NT2/D1 (cell line): ENCODE measurements at places on chromosomes 16 and 17.

DNA sequence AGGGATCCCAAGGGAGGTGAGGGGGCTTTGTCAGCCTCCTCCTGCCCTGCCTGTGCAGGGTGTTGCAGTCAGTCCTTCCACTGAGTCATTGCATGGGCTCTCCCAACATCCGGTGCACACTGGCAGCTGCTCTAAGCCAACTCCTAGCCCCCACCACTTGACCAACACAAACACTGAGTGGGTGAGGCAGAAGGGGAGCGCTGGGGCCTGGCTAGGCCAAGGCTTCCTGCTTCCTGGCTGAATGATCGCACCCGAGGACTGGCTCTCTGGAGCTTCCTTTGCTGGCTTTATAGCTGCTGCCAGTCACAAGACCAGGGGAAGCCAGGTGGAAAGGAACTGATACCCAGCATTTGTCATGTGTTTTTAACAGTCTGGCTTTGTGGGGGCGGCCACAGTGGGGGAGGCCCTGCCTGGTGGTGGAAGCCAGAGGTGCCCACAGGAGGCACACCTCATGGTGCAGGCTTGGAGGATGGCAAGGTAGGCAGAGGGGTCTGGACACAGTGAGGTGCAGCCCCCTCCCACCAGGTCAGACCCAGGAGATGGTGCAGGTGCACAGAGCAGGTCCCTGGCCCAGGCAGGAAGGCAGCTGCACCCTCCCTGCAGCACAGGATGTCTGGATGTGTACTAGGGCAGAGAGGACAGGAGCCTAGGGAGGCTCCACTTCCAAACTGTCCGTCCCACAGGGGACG is 6.8 kb downstream of the MPG start:
- no peak for DNase-seq

- DNase-seq, result no peak
Observed at GRCh38 chr16:71666928-71667707, 41.1 kb downstream of the MARVELD3 start.

GRCh38 chr17:28151001-28151400 is 108.5 kb downstream of the NLK start:
- DNase-seq, result no peak

- DNase-seq, result no peak
Observed at GRCh38 chr17:49404361-49404760, 10.3 kb downstream of the PHB1 start.
